Endothelial cell (in vitro differentiated cells): ENCODE measurements at places on chromosomes 1 and 21. TPM values are rescaled to one million over a fixed set of nuclear protein-coding genes. Genes with fewer than 3 reads are reported as not detected.

- DNase-seq, result no peak
These were observed 11.4 kb downstream of the SOX13 start for GRCh38 chr1:204084247-204084772.

DNA sequence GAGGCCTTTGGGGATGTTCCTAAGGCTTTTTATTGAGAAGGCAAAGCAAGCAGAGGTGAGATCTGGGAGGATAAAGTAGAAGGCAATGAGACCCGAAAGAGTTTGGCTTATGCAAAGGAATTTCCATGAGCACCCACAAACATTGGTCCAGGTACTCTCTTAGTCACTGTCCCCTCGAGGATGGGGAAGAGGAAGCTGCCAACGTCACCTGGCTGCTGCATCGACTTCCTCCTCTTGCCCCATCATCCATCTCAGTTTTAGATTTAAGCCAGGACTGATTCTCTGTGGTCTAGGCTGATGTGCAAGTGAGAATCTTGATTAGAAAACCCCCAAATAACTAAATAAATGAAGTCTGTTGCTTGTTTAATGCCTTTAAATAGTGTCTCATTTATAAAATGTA, 28.7 kb downstream of the RUNX1 start:
- DNase-seq, result no peak

DNA sequence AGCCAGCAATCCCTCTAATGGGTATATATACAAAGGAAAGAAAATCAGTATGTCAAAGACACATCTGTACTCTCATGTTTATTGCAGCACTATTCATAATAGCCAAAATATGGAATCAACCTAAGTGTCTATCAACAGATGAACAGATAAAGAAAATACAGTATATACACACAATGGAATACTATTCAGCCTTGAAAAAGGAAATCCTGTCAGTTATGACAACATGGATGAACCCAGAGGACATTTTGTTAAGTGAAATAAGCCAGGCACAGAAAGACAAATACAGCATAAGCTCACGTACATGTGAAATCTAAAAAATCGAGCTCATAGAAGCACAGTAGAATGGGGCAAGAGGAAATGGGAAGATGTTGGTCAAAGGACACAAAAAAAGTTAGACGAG, 69.1 kb downstream of the WARS2 start:
- DNase-seq, result no peak

DNA sequence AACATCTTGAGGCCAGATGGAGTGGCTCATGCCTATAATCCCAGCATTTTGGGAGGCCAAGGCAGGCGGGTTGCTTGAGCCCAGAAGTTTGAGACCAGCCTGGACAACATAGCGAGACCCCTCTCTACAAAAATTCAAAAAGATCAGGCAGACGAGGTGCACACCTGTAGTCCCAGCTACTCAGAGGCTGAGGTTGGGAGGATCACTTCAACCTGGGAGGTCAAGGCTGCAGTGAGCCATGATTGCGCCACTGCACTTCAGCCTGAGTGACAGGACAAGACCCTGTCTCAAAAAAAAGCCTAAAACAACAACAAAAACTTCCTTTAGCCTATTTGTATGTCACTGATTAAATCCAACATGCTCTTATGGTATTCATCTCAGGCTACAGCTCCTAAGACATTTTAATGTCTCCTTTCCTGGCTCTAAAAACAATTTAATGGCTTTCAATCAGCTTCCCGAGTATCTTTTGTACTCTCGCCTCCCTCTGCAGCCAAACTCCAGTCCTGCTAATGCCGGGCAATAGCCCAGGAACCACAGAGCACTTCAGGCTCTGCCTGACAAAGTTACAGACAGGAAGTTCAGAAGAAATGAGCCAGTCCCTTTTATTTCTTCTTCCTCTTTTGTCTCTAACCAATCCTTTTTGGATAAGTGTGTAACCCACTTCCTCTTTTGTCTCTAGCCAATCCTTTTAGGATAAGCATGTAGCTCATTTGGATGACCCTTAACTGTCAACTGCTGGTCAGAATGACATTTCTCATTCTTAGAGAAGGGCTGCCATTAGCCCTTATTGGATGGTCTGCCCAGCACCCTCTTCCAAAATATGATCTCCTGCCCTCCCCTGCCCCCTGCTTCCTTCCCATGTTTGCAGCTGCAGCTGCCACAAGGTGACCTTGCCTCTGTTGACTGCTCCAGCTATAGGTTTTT, 6.6 kb upstream of the DOP1B start:
- no peak for DNase-seq

DNA sequence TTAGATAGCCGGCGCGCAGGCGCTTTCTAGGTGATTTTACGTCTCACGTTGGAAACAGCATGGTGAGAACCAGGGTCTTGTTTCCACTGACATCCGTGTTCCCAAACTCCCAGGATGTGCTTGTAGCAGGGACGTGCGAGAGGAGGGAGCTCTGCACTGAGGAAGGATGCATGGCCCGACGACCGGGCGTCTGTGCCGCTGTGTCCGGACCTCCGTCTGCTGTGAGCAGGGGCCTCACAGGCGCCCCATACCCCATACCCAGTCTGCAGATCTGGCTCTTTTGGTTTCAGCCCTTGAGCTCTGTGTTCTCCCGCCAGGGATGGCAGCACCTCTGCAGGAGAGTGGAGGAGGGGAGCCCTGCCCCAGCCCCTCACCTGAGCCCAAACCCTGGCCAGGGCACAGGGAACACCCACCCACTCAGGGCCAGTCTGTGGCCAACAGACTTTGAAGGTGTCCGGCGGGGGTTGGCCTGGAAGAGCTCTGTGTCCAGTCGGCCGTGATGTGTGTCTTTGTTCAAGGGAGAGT, 67.2 kb upstream of the COL6A1 start:
- no peak for DNase-seq

The TEX38 gene
- not detected for total RNA-seq

The GFI1 gene
- total RNA-seq, result 0.26 TPM

The PAQR6 gene
- 8.4 TPM for total RNA-seq
